Stimulated activated CD4-positive, alpha-beta T cell treated with anti-CD3 and anti-CD28 coated beads, Interleukin-2, amount 100 ng/mL, for 4 hours (primary cell): ENCODE measurements at places on chromosomes 5 and 9.

DNA sequence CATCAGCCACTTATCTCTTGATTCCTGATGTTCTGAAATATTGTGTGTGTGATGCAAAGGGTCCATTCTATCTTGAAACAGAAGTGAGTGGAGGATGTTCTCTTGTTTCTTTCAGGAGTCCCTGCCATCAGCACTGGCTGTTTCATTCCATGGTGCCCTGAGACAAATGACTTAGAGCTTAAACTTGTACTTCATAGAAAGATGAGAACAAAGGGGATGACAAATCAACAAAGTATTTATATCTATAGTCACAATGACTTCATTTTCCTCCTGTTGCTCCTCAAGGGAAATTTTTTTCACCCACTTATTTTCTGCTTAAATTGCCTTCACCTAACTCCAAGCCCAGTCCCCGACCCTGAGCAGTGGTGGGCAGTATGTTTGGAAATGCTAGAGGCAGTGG lies 171.6 kb downstream of the TARS1 start:
- DNase-seq = no peak

- no peak for DNase-seq
Measured at GRCh38 chr5:179120951-179121666, 60.9 kb downstream of the ZNF354C start.

DNA sequence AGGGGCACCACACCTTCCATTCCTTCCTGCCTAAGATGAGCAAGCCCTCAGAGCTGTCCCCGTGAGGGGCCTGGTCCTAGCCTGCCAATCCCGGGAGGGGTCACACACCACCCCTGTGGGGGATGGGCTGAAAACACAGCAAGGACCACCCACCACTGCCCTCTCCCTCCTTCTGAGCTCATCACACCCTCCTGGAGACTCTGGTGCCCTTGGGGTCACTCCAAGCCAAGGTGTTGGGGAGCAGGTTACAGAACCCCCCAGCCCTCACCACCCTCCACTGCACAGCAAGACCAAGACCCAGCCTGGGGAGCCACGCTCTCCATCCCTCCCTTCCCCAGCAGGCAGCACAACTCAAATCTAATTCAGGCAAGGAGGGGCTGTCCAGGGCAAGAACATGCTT lies 60.5 kb upstream of the PPP1R26 start:
- no peak for DNase-seq

DNA sequence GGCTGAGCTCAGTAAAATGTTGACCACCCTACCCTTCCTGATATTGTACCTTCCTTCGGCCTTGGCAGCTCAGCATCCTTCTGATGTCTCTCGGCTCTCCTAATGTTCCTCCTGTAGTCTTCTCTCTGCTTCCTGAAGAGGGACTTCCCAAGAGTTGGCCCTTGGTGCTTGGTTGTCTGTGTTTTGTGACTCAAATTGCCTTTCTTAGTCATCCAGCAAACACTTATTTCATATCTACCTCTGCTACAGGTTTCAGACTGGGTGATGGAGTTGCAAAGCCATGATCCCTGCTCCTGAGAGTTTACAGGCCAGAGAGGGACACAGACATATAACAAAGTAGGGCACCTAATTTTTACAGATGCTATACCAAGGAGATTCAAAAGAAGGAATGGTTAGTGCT lies 70.1 kb downstream of the SV2C start:
- DNase-seq = no peak

DNA sequence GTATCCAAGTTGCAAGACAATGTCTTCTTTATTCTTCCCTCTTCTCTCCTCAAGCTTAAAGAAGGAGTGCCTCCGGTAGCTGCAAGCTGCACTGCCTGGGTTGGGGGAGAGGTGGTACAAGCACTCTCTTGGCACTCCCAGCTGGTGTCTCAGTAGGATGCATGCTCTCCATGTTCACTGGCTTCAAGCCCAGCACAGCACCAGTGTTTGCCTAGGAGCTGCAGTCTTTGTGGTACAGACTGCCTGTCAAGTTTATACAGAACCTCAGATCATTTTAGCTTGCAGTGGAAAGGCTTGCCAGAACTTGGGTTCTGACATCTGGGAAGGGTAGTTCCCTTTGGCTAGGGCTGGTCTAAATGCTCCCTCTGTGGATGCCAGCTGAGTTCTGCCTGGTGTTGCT lies 505.6 kb downstream of the MAN2A1 start:
- no peak for DNase-seq

- no peak for DNase-seq
Measured at GRCh38 chr5:150082374-150082773, 4.0 kb downstream of the CSF1R start.

GRCh38 chr9:129102791-129103594 lies 7.6 kb downstream of the CRAT start:
- DNase-seq = no peak

DNA sequence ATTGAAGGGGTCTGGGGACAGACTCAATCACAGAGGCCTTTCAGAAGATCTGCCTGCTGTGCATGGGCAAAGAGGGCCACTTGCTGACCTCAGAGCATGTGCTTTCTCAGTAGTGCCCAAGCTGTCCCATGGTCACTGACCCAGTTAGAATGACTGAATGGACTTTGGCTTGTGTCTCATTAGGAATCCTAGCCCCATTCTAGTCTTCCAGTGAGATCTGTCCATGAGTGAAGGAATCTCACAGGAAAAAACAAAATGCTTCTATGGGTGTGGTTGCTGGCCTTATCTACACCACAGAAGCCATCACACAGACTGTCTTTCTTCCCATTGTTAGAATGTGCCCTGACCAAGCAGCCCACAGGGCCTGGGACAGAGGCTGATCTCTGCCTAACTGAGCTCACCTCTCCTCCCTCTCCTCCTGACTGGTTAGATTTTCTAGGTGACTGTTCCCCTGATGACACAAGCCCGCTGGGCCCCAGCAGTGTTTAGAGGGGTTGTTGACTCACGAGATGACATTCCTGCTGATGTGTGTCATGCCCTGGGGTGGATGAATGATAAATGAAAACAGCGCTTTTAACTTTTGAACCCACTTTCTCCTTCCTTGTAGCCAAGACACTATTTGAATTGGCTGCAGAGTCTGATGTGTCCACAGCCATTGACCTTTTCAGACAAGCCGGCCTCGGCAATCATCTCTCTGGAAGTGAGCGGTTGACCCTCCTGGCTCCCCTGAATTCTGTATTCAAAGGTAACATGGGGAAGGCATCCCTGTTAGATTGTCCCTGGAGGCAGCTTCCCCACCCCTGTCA lies 24.8 kb downstream of the TGFBI start:
- DNase-seq = no peak
